ENCODE measurements at places on chromosomes 3 and 15. TPM values are rescaled to one million over a fixed set of nuclear protein-coding genes. Genes with fewer than 3 reads are reported as not detected.

The FRMD5 gene
- 12.3 TPM for polyA plus RNA-seq

The ITIH4 gene
- polyA plus RNA-seq, result 30.2 TPM

The SNX22 gene
- polyA plus RNA-seq, result 1.9 TPM

The UROC1 gene
- polyA plus RNA-seq, result 0.34 TPM

GRCh38 chr3:45655906-45656305 lies 33.3 kb upstream of the SACM1L start:
- DNase-seq, result no peak

DNA sequence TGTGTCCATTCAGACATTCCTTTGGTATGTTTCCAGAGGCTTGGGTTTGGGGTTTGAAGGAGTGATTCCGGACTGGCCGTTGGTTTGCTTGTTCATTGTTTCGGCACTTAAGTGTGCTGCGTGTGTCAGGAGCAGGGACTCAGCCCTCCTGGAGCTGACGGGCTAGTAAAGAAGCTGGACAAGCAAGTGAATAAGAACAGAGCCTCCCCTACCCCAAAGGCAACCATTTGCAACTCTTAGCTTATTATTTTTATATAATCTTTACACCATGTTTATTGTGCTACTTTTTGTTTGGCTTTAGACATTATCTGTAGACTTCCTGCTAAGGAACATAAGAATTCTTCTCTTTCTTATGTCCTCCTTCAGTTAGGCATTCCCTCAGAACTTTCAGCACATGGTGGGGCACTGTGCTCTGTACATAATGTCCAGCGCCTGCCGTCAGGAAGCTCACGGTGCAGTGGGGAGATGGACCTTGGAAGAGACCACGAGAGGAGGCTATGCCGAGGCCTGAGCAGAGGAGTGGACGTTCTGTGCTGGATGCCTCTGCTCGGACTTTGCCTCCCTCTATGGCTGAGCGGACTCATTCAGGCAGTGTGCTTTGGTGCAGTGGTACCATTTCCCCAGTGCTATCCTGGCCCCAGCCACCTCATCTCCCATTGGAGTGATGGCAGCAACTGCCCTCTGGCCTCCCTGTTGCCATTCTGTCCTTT lies 65.4 kb downstream of the EEFSEC start:
- no peak for DNase-seq

DNA sequence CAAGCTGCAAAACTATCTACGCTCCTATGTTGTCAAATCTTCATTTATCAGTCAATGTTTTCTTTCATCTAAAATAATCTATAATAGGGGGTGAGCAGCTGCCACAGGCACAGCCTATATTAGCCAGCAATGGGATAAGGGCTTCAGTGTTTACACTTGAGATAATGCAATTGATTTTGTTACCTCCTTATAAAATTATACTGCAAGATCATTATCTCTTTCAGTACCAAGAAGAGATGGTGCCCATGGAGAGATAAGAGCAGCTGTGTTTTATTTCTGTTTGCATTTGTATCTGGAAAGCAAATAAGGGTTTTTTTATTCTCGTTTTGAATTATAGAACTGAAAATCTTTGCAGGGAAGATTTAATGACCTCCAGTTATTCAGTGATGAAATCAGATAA lies 68.9 kb downstream of the PLD1 start:
- no peak for DNase-seq

DNA sequence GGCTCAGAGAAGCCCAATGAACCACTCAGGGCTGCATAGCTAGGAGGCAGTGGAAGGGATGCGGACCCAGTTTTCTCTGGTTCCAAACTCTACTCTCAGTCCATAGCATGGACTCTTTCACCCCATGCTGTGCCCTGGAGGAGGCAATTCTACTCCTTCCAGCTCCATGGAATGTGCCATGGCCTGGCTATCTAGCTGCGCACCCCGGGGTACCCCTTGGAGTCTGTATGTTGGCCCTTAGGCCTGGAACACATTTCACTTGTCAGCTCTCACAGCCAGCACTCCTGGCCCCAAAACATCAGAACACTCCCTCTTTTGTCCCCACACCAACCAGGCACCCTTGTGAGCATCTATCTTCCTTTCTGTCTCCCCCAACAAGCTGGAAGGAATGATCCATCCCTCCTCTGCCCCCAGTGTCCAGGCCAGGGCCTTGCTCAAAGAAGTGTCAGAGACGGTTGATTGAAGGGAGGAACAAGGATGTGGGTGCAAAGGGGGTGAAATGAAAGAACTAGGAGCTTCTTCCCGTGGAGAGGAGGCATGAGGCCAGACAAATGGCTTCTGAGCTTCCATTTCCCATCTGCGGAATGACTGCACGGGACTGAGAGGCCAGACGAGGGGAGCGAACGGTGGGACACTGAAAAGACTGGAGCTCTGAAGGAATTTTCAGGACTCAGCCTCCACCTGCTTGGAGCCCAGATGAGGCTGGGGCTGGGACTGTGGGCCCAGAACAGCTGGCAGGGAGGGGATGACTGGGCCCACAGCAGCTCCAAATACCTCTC lies 2.8 kb downstream of the PRSS50 start:
- peak; percentile 2 for DNase-seq

GRCh38 chr3:31014317-31015040 lies 120.0 kb upstream of the GADL1 start:
- DNase-seq, result no peak

DNA sequence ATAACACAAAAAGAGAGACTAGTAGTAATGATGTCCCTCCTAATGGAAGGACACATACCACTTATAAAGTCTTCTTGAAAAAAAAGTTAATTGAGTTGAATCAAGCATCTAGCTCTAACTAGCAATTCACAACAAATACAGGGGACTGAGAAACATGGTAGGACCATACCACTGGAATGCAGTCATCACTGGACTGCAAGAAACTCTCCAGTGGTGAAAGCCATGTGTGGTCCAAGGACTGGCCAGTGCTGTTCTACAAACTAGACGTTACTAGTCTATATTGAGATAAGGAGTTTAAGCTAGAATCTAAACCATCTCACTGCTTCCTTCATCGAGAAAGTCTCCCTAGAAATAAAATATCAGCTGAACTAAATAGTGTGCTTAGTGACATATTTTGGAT lies 16.7 kb downstream of the FBN1 start:
- DNase-seq, result no peak

DNA sequence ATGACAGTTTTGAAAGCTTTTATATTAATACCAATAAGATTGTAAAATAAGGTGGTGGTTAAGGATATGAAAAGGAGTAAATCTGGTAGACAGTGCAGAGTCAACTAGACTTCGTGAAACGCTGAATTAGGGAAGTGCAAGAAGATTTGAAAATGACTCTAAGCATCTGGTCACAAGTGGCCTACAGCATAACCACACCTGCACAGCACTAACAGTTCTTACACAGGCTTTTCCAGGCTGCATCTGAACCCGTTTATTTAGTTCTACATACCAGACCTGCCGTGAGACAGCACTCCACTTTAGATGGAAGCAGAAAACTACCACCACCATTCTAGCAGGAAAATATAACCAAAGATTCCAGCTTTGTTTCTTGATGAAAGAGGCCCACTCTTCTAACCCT lies 1.9 kb downstream of the DMXL2 start:
- DNase-seq, result no peak

GRCh38 chr3:18649666-18650363 lies 224.7 kb upstream of the SATB1 start:
- no peak for DNase-seq

DNA sequence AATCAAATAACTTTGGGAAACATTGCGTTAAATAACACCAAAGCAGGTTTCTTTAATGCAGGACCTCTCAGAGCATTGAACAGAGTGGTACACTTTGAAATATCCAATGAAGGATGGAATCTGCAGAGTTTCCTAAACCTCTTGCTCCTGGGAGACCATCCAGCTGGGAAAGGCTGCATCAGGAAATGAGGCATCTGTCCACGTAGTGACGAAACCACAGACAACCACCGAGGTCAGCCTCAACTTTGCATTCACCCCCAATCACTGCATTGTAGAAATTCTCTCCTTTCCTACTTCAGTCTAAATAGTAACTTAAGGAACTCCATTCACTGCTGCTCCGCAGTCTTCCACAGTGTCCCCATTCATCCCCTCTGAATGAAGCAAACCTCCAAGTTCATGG lies 41.5 kb upstream of the CDV3 start:
- no peak for DNase-seq

- DNase-seq, result no peak
Measured at GRCh38 chr15:74414081-74414580, 19.6 kb downstream of the SEMA7A start.

GRCh38 chr15:80072285-80072994 lies 13.0 kb downstream of the ZFAND6 start:
- DNase-seq, result no peak

DNA sequence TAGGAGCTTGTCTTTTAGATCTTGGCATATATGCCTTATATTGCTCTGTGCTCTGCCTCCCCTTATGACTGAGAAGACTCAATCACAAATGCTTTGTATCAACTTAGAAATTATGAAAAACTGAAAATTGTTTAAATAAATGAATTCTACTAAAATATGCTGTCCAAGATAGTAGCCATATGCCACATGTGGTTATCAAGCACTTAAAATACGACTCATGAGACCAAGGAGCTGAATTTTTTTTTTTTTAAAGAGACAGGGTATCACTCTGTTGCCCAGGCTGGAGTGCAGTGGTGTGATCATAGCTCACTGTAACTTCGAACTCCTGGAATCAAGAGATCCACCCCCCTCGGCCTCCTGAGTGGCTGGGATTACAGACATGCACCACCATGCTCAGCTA lies 118.3 kb downstream of the RFTN1 start:
- no peak for DNase-seq

DNA sequence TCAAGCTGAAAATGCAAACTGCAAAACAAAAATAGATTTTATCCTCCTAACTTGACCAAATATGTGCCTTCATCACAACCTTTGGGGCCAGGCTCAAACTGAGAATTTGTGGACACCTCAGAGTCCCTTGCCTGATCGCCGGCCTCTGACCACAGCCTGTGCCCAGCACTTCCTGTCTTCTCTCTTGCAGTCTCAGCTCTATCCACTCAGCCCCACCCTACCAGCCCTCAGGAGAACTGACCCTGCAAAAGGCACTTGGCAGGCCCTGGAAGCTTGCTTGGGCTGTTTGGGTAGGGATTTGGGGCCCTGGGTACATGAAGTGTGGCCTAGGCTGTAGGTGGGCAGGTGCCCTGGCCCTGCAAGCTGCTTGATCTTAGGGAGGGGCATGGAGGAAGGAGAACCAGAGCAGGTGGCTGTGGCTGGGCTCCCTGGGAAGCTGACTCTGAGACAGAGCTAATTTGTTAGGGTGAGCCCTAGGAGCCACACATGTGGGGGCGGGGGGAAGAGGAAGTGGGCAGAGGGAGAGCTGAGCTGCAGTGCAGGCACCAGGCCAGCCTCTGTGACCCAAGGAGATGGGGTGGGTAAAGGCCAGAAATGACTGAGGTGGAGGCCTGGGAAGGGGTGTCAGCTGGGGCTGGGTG lies 8.6 kb downstream of the CLEC3B start:
- peak; percentile 61 for DNase-seq

DNA sequence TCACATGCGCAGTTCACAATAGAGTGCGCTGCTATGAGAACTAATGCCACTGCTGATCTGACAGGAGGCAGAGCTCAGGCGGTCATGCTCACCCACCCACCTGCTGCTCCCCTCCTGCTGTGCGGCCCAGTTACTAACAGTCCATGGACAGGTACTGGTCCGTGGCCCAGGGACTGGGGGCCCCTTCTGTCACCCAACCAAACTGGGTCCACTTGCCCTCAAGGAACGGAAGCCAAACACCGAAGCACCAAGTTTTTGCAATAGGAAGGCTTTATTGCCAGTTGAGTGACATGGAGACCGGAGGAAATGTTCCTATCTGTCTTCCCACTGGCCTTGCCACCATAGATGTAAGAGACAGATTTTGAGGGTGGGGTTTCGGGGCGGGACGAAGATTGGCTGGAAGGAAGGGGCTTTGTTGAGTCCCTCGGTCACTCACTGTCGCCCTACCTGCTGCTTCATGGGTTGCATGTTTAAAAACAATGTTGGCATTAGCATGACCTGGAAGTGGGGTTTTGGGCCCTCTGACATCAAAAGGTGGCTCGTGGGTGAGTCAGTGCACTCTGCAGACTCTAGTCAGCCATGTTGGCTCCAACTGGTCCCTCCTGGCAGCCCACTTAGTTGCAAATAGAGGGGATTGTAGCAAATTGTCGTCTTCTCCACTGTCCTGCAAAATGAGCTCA lies 141.0 kb downstream of the TJP1 start:
- DNase-seq, result peak; percentile 4

DNA sequence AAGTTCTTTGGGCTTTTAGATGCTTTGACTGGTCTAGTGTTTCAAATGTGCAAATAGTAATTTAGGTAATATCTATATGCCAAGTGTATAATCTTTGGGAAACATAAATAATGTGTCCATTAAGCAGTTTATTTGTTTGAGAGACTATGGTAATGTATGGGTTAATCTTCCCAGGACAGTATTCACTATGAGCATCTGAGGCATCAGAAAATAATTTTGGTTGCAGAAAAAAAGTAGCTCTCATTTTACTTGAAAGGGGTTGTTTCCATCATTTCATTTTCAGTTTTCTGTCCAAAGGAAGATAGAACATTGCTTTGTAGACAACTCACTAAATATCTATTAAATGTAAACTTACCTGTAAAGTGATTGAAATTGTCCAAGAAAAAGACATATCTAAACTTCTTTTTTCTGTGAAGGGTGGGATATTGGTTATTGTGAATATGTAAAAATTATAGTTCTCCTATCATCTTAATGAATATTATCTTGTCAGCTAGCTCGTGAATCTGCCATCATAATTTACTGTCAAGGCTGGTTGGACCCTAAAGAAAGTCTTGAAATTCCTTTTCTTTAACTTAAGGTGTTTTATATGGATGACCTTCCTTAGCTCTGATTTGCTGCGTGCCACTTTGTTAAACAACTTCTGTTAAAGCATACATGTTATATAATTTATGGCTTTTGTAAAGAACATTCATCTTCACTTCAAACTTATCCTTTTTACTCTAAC lies 108.8 kb downstream of the EPHA3 start:
- no peak for DNase-seq

- DNase-seq, result no peak
Measured at GRCh38 chr15:64982472-64982871, 7.2 kb downstream of the SPG21 start.

DNA sequence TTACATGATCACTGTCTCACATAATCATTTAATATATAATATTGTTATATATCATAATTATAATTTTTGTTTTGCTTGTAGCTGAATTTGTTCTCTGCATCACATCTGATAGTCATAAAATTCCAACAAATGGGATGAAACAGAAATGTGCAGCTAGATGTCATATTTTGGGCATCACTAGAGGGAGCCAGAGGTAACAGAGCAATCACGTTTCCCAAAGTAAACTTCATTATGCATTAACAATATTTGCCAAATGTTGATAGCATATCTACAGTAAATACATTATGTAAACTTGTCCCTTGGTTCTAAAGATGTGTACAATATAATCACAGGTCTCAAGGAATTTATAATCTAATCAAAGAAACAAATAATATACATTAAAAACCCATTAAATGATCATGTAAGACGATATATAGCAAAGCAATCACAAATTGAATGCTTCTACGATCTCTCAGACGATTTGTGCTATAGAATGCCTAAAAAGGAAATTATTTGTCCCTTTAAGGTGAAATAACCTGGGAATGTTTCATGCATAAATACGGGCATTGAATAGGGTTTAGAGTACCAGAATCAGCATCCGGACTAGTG lies 234.2 kb upstream of the MCTP2 start:
- no peak for DNase-seq

- DNase-seq, result no peak
Measured at GRCh38 chr15:56794553-56795329, 61.4 kb upstream of the ZNF280D start.

- DNase-seq, result no peak
Measured at GRCh38 chr3:110808630-110809029, 263.0 kb upstream of the NECTIN3 start.

Data from testis (tissue), 5 donors.